T-cell (primary cell): ENCODE measurements at places on chromosomes 2 and 18.

- no peak for DNase-seq
Observed at GRCh38 chr2:172893111-172893510, 157.5 kb downstream of the RAPGEF4 start.

DNA sequence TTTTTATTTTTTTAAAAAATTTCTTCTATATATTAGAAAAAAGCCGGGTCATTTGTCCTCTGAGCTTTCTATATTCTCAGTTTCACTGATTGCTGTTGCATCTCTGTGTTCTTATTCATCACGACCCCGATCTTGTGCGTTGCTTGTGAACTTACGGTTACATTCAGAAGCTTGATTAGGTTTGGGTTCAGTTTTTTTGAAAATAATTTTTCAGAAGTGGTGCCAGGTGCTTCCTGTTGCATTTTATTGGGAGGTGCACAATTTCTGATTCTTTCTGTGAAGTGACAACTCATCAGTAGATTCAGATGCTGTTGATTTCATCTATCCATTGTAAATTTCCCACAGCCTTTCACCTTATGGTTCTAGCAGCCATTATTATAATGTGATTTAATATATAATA is 147.3 kb downstream of the INHBB start:
- DNase-seq = no peak

DNA sequence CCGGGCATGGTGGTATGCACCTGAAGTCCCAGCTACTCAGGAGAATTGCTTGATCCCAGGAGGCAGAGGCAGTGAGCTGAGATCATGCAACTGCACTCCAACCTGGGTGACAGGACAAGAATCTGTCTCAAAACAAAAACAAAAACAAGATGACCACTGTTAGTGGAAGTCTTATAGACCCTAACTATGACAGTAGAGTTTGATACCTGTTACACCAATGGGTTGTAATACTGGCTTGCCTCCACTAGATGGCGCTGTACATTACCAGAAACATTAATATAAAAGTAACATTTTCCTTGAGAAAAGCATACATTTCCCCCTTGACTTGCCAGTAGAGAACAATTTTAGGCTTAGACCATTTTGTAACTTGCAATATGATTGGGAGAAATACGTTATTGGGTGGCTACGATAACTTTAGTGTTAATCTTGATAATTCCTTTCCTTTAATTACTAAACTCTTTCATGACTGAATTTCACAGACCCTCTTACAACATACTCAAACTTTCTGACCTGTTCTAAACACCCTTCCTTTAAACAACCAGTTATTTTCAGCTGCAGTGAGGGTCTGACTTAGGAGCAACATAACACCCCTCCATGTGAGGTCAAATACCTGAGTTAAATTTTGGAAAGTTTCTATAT is 19.5 kb downstream of the SLC25A52 start:
- DNase-seq = peak; percentile 47

DNA sequence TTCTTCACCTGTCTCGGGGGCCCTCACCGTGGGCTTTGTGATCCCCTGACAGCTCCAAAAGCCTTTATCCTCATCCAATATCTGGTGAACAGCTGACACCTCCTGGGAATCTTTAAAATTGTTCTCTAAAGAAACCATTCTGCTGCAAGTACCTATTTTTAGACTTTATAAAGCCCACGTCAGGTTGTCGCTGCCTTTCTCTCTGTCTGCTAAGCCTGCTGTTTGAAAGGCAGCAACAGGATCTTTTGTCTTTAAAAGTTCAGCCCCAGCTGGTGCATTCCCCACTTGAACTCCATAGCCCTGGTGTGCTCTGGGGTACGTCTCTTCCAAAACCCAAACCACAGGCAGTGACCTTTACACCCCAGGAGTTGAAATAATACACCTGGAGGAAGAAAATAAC is 145.0 kb downstream of the NEDD4L start:
- no peak for DNase-seq

- DNase-seq = no peak
Observed at GRCh38 chr2:1781291-1782080, 37.2 kb upstream of the PXDN start.

GRCh38 chr2:206531996-206532543 is 88.7 kb downstream of the ADAM23 start:
- no peak for DNase-seq

- no peak for DNase-seq
Observed at GRCh38 chr2:132656266-132656975, 13.6 kb downstream of the LYPD1 start.

DNA sequence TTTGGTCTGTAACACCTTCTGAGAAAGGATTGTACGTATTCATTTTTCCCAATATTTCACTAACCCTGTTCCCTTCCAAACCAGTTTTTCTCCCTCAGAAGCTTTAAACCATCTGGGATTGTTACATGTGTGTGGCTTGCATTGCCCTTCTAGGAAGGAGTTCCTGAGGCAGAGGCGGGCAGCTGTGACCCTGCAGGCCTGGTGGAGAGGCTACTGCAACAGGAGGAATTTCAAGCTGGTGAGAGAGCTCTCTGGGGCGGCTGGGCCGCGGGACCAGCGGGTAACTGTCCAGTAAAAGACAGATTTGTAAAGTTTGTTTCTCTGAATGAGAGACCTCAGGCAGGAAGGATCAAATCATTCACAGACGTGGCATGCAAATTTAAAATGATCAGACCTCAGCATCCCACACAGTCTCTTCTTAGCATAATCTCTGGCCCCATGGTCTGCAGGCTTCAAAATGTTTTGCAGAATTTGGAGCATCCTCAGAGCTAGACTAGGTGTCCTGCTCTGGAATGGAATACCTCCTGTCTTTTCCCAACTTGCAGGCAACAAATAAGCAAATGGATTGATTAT is 40.2 kb upstream of the GPR17 start:
- DNase-seq = no peak

DNA sequence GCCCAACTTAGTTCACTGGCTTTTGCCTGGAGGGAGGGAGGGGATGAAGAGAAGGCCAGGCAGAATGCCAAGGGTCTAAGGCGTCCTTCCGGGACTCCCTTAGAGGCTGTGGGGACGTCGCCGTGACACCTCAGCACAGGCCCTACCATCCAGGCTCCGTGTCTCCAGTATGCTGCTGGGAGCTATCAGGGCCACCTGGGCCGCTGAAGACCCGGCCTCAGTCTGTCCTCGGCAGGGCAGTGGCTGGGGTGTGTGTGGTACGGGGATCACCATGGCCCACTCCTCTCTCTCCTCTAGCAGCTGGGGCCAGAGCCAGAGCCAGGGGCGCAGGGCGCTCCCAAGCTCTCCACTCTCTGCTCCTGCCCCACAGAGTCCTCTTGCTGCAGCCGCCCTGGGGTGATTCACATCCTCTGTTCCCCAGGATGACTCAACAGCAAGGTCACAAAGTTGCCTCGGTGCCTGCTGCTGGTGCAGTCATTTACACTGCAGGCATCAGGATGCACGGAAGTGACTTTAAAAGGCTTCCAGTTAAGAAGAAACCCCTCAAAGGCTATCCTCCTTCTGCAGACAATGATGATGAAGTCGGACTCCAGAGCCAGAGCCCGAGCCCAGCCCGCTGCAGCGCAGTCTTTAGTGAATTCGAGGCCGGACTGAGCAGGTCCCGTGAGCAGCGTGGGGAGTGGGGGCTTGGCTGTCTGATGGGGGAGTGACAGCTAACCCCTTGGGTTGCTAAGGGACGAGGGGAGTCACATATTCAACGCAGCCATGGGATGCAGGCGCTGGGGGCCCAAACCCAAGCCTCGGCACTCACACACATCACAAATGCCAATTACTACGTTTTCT is 31.9 kb downstream of the SNORC start:
- DNase-seq = no peak

GRCh38 chr2:178718283-178718682 is 88.9 kb downstream of the TTN start:
- no peak for DNase-seq

DNA sequence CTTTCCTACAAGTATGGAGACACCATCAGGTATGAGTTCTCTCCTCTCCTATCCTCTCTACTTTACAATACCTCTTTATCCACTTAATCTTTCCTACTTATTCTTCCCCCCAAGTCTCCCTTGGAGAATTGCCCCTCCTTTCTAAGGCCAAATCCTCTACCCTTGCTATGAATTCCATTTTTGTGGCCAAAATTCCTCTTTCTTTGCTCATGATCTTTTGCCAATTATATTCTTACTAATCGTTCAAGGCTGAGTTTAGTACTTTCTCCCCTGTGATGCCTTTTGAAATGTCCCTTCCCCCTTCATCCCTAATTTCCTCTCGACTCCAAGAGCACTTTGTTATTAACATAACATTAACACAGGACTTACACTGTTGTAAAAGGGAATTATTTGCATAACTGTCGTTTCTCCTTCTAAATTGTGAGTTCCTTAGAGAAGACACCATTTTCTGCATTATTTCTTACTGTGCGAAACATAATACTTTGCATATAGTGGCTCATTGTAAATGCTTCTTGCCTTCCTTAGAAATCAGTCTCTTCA is 133.4 kb downstream of the KCTD1 start:
- no peak for DNase-seq

- DNase-seq = no peak
Observed at GRCh38 chr2:12282780-12283695, 433.7 kb upstream of the TRIB2 start.

- DNase-seq = no peak
Observed at GRCh38 chr2:230669386-230669950, 43.2 kb upstream of the CAB39 start.

GRCh38 chr2:142983174-142983573 is 105.7 kb downstream of the KYNU start:
- no peak for DNase-seq

GRCh38 chr2:168033966-168034365 is 213.4 kb downstream of the STK39 start:
- DNase-seq = no peak

DNA sequence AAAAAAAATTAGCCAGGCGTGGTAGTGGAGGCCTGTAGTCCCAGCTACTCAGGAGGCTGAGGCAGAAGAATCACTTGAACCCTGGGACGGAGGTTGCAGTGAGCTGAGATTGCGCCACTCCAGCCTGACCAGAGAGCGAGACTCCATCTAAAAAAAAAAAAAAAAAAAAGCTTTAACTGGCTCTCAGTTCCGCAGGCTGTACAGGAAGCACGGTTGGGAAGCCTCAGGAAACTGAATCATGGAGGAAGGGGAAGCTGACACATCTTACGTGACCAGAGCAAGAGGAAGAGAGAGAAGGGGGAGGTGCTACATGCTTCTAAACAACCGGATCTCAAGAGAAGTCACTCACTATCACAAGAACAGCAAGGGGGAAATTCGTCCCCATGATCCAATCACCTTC is 505.6 kb upstream of the SLC8A1 start:
- DNase-seq = no peak

DNA sequence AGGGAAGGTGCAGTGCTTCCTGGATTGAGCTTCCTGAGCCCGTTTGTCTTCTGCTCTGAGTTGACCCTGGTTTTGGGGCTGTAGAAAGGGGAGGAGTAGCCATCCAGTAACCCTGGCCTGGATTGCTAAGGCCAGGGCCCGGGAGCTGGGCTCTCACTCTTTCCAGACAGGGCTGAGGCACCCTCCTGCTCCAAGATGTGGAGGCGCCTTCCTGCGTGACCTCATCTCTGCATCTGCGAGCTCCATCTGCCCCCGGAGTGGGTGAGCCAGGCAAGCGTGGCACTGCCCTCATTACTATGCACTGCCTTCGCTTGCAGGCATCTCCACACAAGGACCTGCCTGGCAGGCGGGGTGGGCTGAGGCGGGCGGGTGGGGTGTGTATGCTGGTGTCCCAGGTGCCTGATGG is 58.0 kb downstream of the RAB31 start:
- no peak for DNase-seq

DNA sequence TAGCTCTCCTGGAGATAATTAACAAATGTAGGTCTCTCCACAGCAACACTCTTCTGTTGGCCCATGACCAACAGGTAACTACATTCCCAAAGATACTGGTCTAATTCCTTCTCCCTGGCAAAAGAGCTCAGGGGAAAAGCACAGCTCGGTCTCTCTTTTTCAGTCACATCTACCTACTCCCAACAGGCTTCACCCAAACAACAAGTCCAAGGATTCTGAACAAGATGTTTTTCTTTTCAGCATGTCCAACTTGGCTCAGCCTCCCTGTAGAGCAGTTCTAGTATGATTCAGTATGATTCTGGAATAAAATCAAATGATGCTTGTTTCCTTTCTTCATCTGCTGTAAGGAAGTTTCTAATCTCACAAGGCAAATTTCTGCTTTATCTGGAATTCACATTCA is 1704.8 kb upstream of the PIK3C3 start:
- no peak for DNase-seq

DNA sequence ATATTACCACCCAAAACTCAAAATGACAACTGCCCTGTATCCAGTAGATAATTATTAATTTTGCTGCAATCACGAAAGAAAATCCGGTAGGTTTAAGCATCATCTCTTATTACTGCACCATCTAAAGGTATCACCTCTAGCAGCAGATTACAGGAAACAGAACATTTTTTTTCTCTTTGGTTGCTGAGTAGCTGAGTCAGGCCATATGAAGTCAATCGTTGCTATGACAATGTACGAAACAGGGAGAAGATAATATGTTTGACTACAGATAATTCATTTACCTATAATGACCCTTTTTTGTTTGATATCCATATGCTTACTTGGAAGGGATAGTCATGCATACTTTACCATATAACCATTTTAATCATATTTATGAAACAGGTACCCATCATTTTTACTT is 831.6 kb upstream of the CHAC2 start:
- no peak for DNase-seq

- DNase-seq = no peak
Observed at GRCh38 chr2:70450641-70451250, 102.9 kb downstream of the TGFA start.

- peak; percentile 65 for DNase-seq
Observed at GRCh38 chr2:234292205-234292961, 204.5 kb downstream of the ARL4C start.

GRCh38 chr18:70322928-70323327 is 34.1 kb downstream of the SOCS6 start:
- DNase-seq = no peak

DNA sequence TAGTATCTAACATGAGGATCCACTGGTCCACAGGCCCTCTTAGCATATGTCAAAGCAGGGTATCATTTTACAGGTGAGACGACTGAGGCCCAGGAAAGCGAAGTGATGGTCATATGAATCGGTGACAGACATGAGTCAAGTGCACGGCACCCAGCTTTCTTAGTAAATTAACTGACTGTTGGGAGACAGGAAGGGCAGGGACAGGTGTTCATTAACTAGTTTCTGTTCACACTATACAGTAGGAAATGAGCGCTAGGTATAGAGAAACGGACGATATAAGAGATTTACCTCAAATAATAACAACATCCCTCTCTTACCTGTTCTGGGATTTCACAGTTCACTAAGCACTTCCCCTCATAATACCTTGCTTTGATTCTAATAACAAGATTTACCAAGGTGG is 1.7 kb upstream of the SMARCAL1 start:
- no peak for DNase-seq

DNA sequence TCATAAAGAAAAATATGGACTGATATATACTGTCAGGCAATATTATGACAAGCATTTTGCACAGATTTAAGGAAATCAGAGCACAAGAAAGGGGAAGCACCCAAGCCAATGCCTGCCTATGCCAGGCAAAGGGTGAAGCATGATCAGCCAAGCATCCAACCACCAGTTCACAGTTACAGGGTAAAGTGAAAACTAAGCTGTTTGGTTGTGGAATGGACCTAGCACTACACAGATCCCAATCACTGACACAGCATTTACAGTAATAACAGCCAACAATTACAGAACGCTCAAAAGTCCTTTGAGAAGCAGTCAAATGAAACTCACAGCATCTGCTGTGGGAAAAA is 90.3 kb downstream of the SP3 start:
- DNase-seq = no peak

- peak; percentile 80 for DNase-seq
Observed at GRCh38 chr2:96637385-96638143, 548 bp downstream of the KANSL3 start.
